Stimulated activated CD8-positive, alpha-beta memory T cell treated with anti-CD3 and anti-CD28 coated beads, Interleukin-12 subunit alpha, Interleukin-12 subunit beta, amount 100 ng/mL, for 1 hour (primary cell): ENCODE measurements at places on chromosomes 1 and 21.

- DNase-seq, result no peak
These were observed 70.9 kb downstream of the PCP4 start for GRCh38 chr21:39938086-39938625.

GRCh38 chr1:8423692-8424538 is 106.0 kb downstream of the SLC45A1 start:
- DNase-seq, result no peak

- DNase-seq, result no peak
These were observed 323.6 kb downstream of the MRPL39 start for GRCh38 chr21:25283720-25284119.

- no peak for DNase-seq
These were observed 6.9 kb upstream of the A3GALT2 start for GRCh38 chr1:33327587-33328325.

GRCh38 chr21:41076064-41076463 is 91.9 kb upstream of the BACE2 start:
- DNase-seq, result no peak

DNA sequence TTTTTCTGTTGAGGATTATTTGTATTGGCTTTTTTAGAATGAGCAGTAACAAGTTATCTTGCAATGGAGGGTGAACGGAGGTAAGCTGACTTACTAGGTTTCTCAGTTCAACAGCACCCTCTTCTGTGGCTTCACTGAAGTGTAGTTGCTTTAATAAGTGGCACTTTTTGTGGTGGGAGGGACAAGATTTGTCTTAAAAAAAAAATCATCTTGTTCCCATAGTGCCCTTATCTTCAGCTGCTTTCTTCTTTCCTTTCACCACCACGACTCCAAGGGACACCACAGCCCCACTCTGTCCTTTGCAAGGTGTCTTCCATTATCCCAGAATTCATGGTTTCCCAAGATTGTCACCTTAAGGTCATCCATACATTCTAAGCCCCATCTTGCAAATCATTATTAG is 92.9 kb downstream of the PIGK start:
- no peak for DNase-seq
